Dermis lymphatic vessel endothelial cell (primary cell): ENCODE measurements at places on chromosomes 3 and 15. TPM values are rescaled to one million over a fixed set of nuclear protein-coding genes. Genes with fewer than 3 reads are reported as not detected.

The ARHGAP11A gene
- total RNA-seq = 3.4 and 4.3 TPM in 2 replicates

The TUSC7 gene
- total RNA-seq = not detected in 2 replicates

The SLC24A5 gene
- total RNA-seq = not detected in 2 replicates

The CLDN16 gene
- total RNA-seq = under 0.01 TPM in 1 of 2 replicates, not detected in the other

The LSAMP gene
- total RNA-seq = under 0.01 TPM in 1 of 2 replicates, not detected in the other

The ARL6IP5 gene
- 63.1 and 65.5 TPM in 2 replicates for total RNA-seq

The TGM5 gene
- not detected in 2 replicates for total RNA-seq

The STRIT1 gene
- total RNA-seq = not detected in 2 replicates

The CACNA1D gene
- 0.09 TPM in 1 of 2 replicates, not detected in the other for total RNA-seq

The C3orf85 gene
- not detected in 2 replicates for total RNA-seq

The PTPRG gene
- total RNA-seq = 9.1 and 13.6 TPM in 2 replicates

The GNAI2 gene
- total RNA-seq = 332 and 397 TPM in 2 replicates

The HESX1 gene
- 0.33 and 0.60 TPM in 2 replicates for total RNA-seq

The BOC gene
- under 0.01 TPM in 1 of 2 replicates, not detected in the other for total RNA-seq

The PATL2 gene
- total RNA-seq = 0.09 and 0.11 TPM in 2 replicates

The RNU5B-1 gene
- total RNA-seq = not detected in 2 replicates
